Femur (tissue), 1 donor: ENCODE measurements at places on chromosomes 7 and 10.

DNA sequence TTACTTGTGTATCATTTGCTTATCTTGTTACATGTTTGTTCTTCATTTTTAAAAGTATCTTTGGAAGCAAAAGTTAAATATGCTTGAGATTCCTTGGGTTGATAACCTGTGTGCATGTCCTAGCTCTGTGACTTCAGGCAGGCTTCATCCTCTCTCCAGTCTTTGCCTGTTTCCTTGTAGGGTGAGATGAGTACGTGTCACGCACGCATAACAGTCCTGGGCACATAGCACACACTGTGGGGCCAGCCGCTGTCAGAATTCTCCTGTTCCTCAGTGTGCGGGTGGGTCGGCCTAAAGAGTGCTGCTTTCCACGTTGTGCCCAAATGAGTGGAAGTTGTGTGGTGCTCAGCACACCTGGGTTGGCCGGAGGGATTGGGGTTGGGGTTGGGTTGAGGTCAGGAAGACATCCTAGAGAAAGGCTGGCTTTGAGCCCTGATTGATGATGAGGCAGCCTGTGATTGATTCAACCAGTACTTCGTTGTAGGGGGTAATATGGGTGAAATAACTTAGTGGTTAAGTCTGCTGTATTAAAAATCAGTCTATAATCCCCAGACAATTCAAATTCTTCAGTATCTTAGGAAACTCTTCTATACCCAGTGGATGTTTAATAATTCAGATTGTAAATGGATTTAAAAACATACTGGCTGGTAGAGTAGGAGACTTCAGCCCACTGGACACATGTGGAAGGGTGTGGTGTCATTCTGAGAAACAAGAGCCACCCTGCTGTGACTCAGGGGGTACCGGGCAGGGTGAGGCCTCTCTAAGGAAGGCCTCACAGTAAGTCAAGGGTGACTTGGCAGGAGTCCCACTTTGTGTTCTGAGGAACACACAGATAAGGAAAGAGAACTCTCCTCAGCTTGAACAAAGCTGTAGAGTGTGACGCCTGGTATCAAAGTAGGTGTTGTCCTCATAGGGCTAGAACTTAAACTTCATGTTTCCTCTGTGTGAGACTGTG lies 54.8 kb downstream of the DAGLB start:
- peak; percentile 41 for DNase-seq

GRCh38 chr10:34205452-34205851 lies 609.6 kb downstream of the PARD3 start:
- DNase-seq, result no peak

DNA sequence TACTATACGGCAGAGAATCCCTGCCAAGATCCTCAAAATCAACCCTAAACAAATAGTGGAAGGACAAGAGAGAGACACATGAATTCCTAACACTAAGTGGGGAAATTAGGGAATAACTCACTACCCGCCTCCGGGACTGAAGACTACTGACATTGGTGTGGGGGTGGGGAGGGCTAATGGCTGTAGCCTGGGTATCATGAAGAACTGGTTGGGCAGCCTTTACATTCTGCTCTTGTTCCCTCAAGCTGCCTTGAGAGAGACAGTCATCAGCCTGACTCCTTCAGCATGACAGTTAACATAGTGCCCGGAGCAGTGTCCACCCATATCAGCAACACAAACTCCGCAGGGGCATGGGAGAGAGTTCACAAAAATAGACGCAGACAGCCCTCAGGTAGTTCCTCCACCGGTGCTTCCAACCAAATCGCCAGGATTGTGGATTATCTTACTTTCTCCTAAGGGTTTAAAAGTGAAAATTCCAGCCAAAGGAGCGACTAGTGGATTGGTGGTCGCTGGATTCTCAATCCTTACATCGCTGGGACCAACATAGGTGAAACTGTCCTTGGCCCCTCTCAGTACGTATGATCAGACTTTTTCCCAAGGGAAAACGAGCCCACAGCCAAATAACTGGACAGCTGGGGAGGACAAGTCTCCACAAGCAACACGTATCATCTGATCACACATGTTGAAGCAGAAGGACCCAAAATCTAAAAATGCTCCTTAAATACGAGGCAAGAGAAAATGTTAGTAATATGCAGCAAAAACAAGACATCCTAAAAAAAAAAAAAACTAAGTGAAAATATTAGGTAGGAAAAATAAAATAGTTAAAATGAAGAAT lies 22.6 kb downstream of the TMEM254 start:
- no peak for DNase-seq

- no peak for DNase-seq
These were observed 5.6 kb downstream of the FASTK start for GRCh38 chr7:151074817-151075661.

GRCh38 chr7:128069373-128070364 lies 38.4 kb upstream of the LRRC4 start:
- DNase-seq, result no peak

DNA sequence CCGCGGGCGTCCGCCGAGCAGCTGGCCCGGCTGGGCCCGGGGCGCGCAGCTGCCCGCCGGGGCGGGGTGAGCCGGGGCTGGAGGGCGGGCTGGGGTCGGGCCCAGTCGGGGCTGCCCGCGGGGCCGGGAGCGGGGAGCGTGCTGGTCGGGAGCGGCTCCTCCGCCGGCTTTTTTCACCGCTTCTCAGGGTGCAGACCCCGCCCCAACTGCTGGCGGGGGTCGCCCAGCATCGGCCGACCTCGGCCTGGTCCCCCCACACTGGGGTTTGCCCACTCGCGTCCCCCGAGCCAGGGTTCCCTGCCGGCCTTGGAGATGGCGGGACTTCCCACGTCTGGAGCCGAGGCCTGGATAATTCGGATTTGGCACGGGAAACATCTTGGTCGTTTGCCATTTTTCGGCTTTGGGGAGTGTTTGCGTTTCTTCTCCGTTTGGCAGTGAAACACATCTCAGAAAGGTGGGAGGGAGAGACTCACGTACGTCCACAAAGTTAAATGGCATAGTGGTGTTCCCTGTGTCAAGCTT lies 432 bp downstream of the TMEM248 start:
- DNase-seq, result peak; percentile 76

DNA sequence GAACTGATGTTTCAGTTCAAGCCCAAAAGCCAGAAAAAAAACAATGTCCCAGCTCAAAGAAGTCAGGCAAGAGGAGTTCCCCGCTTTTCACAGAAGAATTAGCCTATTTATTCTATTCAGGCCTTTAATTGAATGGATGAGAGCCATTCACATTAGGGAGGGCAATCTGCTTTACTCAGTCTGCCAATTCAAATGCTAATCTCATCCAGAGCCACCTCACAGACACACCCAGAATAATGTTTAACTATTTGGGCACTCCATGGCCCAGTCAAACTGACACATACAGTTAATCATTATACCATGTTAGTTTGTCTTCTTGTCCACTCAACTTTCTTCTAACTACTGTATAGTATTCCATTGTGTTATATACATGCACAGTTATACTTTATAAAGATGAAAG lies 2.6 kb upstream of the NPSR1 start:
- DNase-seq, result no peak

GRCh38 chr10:120765226-120765803 lies 85.8 kb upstream of the WDR11 start:
- no peak for DNase-seq

- DNase-seq, result no peak
These were observed 30.3 kb upstream of the HSPB1 start for GRCh38 chr7:76272142-76272541.

DNA sequence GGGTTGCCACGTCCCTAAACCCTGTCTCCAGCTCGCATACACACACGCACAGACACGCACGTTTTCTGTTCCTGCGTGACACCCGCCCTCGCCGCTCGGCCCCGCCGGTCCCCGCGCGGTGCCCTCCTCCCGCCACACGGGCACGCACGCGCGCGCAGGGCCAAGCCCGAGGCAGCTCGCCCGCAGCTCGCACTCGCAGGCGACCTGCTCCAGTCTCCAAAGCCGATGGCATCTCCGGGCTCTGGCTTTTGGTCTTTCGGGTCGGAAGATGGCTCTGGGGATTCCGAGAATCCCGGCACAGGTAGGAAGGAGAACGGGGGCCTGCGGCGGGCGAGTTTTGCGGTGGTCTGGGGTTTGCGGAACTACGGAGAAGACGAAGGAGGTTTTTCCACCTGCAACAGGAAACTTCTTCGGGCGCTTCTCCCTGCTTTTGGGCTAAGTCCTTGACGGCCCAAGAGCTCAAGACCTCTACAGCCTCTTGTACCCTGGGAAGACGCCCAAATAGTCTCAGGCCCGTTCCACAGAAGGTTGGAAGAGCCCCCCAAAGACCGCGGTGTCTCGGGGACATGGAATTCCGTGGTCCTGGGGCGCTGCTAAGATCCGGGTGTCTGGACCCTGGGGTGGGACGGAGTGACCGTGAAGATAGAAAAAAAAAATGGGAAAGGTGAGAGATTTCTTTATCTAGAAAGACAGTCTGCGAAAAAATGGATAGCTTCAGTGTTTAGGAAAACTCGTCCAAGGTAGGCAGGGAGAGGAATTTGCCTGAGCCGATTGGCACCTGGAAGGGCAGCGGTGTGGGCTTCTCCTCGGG lies at the start of gene GAD2:
TSS of gene GAD2 (plus strand) at position 190 of the 811 bp plus-strand sequence. CDS start at position 226, 36 bp downstream.
- no peak for DNase-seq

DNA sequence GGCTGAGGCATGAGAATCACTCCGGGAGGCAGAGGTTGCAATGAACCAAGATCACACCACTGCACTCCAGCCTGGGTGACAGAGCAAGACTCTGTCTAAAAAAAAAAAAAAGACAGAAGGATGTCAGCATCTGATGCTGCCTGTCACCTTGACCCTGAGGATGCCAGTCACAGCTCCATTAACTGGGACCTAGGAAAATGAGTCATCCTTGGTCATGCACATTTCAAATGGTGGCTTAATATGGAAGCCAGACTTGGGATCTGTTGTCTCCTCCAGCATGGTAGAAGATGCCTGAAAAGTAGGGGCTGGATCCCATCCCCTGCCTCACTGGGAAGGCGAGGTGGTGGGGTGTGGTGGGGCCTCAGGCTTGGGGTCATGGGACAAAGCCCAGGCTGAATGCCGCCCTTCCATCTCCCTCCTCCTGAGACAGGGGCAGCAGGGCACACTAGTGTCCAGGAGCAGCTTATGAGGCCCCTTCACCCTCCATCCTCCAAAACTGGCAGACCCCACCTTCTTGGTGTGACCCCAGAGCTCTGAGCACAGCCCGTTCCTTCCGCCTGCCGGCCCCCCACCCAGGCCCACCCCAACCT lies 1.3 kb downstream of the NOS3 start:
- no peak for DNase-seq

GRCh38 chr10:59595593-59595992 lies 114.1 kb downstream of the SLC16A9 start:
- DNase-seq, result no peak

- DNase-seq, result no peak
These were observed 67.6 kb downstream of the INSIG1 start for GRCh38 chr7:155365146-155365874.

DNA sequence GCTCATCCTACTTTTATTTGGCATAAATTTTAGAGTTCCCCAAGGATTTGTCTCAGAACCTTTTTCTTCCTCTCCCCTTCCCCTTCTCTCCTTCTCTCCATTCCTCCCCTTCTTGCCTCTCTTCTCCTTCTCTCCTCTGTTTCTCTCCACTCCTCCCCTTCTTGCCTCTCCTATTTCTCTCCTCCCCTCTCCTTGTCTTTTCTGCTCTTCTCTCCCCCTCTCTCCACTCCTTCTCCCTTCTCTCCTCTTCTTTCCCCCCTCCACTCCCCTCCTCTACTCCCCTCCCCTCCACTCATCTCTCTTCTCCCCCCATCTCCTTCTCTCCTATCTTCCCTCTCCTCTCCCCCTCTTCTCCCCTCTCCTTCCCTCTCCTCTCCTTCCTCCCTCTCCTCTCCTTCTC lies 142.7 kb downstream of the CCDC71L start:
- DNase-seq, result no peak

DNA sequence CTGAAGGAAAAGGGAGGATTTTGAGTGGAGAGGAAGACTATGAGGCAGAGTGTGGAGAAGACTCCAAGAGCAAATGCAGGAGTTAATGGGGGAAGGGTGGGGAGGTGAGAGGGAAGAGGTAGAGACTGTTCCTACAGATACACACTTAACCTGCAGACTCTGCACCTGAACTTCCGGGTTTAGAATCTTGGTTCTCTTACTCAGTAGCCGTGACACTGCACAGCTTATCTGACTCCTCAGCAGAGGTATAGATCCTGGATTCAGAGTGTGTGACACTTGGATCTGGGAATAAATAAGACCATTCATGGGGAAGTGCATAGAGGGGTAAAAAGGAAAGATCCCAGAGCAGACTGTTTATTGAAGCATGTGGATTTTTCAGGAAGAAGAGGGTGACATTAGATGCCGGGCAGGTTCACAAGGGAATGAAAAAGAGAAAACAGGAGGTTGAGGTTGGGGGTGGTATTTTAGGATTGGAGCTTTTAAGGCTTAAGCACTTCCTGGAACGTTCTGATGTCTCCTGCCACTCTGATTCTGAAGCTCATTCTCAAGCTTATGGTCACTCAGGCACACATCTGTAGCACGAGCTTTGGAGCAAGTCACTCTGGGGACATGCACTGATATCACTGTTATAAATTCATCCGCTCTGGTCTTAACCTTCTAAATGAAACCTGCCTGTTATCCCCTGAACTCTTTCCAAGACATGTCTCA lies 5.7 kb upstream of the ZC3HAV1L start:
- no peak for DNase-seq

DNA sequence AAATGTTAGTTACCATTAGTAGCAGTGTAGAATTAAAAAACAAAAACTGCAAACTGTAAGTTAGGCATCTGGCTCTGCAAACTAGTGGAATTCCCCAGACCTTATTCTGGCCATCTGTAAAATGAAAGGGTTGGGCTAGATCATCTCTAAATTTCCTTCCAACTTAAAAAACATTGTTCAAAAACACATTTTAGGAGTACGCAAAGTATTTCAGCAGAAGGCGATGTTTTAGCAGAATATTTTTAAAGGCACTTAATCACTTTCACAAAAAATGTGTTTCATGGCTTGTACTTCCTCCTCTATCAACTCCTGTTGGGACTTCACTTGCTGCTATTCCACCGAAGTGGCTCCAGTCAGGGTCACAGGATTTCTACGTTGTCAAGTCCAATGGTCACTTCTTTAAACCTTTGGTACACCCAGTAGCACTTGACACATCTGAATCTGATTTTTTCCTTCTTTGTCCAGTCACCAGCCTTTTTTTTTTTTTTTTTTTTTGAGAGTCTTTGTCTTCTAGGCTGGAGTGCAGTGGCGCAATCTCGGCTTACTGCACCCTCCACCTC lies 169.0 kb downstream of the AHR start:
- no peak for DNase-seq

GRCh38 chr10:114489521-114490310 lies 85.4 kb upstream of the AFAP1L2 start:
- DNase-seq, result no peak

GRCh38 chr7:111992601-111993000 lies 213.6 kb downstream of the DOCK4 start:
- no peak for DNase-seq

GRCh38 chr10:75744261-75744660 lies 312.8 kb downstream of the LRMDA start:
- DNase-seq, result no peak

GRCh38 chr7:113752289-113752688 lies 166.5 kb downstream of the PPP1R3A start:
- DNase-seq, result no peak

- no peak for DNase-seq
These were observed 27.8 kb downstream of the DENND10 start for GRCh38 chr10:119131512-119132240.
